Thymus (tissue), 14 donors: ENCODE measurements at places on chromosomes 1 and 21. TPM values are rescaled to one million over a fixed set of nuclear protein-coding genes. Genes with fewer than 3 reads are reported as not detected.

C1orf141 gene
- total RNA-seq: not detected

ESPN gene
- total RNA-seq: 1.0 TPM

RGS1 gene
- total RNA-seq: 187 TPM

ANGPTL1 gene
- 3.9 TPM for total RNA-seq

CR1L gene
- total RNA-seq: 0.85 TPM

ZNF669 gene
- 14.8 TPM for total RNA-seq

LENEP gene
- 0.09 TPM for total RNA-seq

PTPN7 gene
- total RNA-seq: 114 TPM

DNA sequence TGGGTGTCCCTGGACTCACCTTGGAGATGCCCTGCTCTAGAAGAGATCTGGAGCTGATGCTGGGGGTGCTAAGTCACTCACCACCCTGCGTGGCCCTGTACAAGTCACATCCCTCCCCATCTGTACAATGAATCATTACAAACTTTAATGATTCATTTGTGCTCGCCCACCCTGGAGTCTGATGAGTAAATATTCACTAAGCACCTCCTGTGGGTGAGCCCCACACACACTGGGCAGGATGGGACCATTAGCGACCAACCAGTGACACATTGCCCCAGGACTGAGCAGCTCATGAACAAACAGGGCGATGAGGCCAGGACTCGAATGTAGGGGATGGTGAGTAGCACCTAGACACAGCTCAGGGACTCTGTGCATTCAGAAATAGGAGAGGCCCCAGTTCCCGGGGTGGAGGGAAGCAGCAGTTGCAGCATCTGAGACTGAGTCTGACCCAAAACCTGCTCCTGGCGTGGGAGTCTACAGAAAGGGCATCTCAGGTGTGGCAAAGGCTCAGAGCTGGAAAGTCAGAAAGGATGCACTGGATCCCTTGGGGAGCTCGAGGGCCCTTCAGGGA is 18.1 kb upstream of the PDZK1IP1 start:
- no peak for DNase-seq

- DNase-seq: no peak
Measured at GRCh38 chr1:169473347-169473746, 12.4 kb downstream of the SLC19A2 start.

- DNase-seq: no peak
Measured at GRCh38 chr1:240499012-240499411, 112.9 kb downstream of the GREM2 start.

- DNase-seq: no peak
Measured at GRCh38 chr1:155301342-155301841, at the start of gene PKLR. TSS of gene PKLR (minus strand) at chr1:155301438. CDS start at chr1:155301395, 43 bp downstream.

DNA sequence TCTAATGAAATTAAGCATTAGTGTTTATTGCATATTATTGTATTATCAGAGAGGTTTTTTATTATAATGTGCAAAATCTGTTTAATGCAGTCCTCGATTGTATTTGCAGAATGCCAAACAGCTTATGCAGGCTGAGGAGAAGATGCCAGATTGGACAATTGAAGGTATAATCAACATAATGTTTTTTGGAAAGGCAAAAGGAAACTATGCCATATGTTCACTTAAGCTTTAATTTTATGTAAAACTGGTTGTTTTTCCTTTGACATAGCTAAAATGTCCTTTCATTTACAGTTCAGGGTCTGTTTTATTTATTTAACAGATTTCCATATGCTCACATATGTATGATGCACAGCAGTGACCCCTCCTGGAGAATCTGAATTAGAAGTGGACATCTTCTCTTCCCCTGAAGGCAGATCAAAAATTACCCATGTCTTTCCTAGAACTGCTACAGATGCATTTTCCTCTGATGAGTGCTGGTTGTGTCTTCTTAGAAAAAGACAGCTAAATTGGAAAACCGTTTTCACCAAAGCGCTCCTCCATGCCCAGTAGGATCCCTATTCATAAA is 143.5 kb upstream of the USH2A start:
- no peak for DNase-seq

DNA sequence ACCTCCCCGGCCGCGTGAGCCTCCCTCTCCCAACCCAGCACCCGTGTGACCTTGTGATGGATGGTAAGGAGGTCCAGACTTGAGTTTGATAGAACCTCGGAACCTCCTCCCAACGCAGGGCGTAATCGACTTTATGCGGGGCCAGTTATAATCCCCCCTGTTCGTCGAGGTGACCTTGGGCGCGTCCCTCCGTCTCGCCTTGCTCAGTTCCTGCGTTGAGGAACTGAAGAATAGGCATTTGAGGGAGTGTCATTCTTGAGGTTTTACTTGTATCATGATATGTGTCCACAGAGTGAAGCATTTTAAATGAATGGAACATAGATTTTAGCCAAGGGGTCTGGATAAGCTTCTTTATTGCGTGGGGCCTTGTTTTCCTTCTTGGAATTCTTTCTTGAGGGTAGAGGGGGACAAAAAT is 433 bp downstream of the TIMM17A start:
- DNase-seq: no peak

- no peak for DNase-seq
Measured at GRCh38 chr1:38018864-38019343, 6.4 kb downstream of the UTP11 start.

- DNase-seq: no peak
Measured at GRCh38 chr1:234659538-234659937, 49.6 kb upstream of the IRF2BP2 start.

GRCh38 chr1:179337942-179338560 is 27.7 kb upstream of the AXDND1 start:
- DNase-seq: no peak

DNA sequence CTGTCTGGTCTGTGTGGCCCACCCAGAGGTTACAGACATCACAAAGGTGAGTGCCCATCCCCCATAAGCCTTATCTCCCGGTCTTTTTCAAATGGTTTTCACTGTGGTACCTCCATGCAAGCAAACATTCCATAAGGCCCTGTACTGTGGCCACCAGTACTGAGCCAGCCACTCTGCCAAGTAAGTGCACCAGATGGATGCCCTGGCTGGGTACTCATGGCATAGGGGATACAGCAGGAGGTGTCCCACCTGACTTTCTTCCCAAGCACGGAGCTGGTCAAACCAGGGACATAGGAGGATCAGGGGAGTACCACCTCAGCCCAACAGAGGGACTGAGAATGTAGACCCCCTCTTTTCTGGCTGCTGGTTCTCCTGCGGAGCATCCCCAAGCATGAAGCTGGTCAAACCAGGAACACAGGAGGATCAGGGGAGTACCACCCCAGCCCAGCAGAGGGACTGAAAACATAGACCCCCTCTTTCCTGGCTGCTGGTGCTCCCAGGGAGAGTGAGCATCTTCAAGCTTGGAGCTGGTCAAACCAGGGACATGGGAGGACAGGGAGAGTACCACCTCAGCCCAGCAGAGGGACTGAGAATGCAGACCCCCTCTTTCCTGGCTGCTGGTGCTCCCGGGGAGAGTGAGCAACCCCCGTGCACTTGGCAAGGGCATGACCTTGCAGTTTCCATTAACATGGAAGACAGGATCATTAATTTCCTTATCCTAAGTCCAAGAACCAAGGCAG is 81.8 kb upstream of the KLHDC7A start:
- DNase-seq: no peak

DNA sequence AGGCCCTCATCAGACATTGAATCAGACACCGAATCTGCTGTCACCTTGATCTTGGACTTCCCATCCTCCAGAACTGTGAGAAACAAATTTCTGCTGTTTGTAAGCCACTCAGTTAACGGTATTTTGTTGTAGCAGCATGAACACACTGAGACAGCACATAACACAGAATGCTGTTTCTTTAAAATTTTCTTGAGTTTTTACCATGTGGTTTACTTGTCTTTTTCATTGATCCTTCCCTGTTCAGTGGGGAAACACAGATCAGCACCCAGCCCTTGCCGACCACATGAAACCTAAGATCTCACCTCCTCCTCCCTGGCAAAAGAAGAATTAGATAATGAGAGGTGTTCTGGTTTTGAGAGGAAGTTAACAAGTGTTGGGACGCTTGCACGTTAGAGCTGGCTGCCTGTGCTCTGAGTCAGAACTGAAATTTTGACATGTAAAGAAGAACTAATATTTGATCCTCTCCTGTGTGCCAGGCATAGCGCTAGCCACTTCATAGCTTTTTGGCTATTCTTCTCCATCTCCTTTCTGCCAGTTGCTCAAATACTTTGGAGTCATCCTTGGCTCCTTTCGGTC is 179.6 kb downstream of the DHRS3 start:
- DNase-seq: no peak

DNA sequence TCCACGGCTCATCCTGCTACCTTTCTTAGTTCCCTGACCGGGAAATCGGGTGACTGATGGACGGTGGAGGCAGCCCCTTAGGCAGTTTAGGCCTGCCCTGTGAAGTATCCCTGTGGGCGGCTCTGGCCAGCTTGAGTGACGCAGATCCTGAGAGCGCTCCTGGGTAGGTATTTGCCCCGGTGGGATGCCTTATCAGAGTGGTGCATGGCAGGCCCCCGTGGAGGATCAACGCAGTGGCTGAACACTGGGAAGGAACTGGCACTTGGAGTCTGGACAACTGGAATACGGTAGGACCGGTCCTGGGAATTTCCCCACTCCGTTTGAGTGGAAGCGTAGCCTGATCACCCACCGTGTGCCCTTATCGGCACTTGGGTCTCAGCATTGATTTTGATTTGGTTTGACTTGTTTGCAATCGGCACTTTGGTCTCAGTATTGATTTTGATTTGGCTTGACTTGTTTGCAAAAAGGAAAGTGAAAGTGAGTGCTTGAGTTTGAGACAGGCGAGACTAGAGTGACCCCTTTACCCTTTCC is 15.2 kb downstream of the PLA2G2F start:
- DNase-seq: no peak

DNA sequence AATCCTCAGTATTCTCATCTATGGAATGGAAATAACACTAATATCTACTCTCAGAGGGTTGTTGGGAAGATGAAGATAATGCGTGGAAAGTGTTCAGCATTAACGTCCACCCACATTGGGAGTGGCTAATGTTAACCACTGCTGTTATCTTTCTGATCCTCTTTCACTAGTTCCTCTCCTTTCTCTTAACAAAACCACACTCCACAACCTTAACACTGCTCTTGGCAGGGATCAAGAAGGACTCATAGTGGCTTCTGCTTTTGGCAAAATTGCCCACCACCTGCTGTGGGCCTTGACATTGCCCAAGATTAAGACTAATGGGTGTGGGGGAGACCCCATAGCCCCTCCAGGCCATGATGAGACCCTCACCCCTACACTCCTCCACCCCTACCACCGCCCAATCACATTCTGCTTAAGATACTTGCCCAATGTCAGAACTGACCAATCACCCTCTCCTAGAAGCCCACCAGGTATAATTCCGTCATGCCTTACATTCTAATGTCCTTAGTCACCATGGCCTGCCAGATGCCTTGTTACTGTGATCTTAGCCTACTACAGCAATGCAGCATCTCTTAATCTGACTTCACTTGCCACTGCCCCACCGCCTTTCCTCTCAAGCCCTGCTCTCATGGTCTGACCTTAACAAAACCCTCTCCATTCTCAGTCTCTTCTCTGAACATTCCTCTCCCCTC is 27.1 kb downstream of the DHCR24 start:
- DNase-seq: no peak
